ENCODE measurements at places on chromosomes 4 and X.

DNA sequence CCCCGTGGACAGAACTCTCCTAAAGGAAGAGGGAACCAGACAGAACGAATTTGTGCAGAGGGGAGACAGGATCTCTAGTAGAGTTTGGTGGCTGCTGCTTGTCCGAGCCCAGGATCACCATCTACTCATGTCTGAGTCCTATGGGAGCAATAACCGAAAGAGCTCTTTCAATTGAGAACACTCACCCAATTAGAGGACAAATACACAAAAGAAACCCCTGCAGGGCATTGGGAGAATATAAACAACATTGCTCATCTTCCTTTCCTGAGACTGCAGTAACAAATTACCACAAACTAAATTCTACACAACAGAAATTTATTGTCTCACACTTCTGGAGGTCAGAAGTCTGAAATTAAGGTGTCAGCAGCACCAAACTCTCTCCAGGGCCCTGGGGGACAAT is 65.6 kb downstream of the SPINK2 start:
- no peak for DNase-seq

- DNase-seq: no peak
These were observed 102.4 kb downstream of the CAMK2D start for GRCh38 chr4:113659127-113659526.

DNA sequence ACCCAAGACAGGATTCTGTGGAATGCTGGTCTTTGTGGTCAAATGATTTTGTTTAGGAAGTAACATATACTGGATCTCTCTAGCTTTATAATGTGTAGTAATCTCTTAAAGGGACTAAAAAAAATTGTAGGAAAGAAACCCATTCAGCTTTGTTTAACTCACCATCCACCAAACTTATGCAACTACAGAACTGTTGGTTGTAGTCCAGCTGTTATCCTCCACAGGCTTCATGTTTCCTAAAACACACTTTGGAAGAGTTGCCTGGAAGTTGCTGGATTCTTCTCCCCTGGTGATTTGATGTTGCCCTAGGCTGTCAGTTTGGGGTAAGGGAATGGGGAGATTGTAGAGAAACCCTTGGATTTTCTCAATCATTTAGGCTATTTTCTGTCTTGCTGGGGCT is 89.3 kb downstream of the RLIM start:
- DNase-seq: no peak

DNA sequence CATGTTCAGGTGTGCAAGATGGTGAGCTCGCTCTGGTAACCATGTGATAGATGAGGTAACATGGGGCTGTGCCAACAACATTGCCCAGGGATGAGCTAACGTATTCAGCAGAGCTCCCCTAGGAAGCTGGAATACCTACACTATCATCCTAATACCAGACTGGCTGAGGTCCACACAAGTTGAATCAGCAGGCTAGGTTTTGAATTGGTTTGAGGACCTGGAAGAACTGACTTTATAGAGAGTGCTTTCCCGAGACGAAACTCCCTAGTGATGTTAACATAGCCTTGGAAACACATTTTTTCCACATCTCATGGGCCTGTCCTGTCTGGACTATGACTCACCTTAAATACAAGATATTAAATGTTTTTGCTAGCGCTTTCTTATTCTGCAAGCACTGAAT is 56.7 kb downstream of the IGFBP7 start:
- DNase-seq: no peak

DNA sequence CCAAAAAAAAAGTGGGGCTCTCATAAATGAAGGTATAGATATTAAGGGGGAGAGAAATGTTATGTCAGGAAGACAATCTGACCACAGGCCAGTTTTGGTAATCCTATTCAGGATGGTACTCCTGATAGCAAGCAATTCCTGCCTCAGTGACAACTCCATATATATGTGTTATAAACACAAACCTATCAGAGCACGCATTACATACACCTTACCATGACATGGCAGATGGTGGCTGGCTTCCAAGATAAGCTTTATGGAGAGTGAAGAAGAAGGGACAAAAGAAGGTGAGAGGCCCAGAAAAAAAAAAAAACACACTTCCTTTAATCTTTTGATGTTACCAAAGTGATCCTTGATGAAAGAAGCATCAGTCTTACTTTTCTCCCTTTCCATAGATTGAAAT is 29.5 kb upstream of the KDR start:
- no peak for DNase-seq

- DNase-seq: no peak
These were observed 45.3 kb downstream of the PCYT1B start for GRCh38 chrX:24601858-24602257.

DNA sequence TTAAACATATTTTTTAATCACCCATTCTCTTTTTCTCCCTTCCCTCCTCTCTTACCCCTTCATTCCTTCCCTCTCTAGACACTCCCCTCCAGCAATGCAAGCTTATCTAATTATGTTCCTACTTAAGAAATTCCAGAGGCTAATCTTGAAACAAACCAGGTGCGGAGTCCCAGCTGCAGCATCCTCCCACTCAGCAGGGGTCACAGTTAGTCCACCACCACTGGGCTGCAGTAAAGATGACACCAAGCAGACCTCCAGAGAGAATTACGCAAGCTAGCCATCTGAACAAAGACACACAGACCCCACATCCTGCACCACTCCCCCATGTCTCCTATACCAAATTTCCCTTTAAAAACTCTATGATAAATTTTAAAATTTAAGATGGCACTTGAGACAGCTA is 13.9 kb upstream of the SEC24B start:
- no peak for DNase-seq

- no peak for DNase-seq
These were observed 13.1 kb downstream of the HSD17B13 start for GRCh38 chr4:87309625-87310024.

DNA sequence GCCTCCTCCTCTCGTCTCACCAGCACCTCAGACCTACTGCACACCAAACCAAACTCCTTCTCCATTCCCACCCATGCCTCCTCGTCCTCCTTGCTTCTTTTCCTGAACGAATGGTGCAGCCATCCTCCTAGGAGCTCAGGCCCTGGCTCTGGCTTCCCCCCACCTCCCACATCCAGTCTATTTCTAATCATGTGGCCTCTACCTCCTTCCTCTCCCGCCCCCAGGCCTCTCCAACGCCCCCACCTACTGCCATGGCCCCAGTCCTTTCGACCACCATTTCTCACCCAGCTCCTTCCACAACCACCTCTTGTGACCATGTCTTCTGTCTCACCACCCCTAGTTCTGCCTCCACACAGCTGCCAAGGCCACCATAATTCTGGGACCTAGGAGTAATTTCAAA is 127.1 kb downstream of the PJA1 start:
- peak; percentile 42 for DNase-seq

DNA sequence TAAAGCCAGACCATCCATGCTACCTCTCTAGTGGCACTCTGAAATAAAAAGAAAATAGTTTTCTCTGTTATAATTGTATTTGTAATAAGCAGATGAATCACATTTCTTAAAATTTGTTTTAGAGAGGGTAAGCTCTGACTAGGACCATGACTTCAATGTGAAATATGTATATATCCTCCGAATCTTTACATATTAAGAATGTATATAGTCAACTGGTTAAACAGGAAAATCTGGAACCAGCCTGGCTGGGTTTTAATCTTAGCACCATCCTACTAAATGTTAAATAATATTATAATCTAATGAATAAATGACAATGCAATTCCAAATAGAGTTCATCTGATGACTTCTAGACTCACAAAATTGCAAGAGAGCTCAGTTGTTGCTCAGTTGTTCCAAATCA is 1.5 kb downstream of the FGB start:
- DNase-seq: no peak

- DNase-seq: no peak
These were observed 59.0 kb downstream of the APBB2 start for GRCh38 chr4:41155194-41155830.

DNA sequence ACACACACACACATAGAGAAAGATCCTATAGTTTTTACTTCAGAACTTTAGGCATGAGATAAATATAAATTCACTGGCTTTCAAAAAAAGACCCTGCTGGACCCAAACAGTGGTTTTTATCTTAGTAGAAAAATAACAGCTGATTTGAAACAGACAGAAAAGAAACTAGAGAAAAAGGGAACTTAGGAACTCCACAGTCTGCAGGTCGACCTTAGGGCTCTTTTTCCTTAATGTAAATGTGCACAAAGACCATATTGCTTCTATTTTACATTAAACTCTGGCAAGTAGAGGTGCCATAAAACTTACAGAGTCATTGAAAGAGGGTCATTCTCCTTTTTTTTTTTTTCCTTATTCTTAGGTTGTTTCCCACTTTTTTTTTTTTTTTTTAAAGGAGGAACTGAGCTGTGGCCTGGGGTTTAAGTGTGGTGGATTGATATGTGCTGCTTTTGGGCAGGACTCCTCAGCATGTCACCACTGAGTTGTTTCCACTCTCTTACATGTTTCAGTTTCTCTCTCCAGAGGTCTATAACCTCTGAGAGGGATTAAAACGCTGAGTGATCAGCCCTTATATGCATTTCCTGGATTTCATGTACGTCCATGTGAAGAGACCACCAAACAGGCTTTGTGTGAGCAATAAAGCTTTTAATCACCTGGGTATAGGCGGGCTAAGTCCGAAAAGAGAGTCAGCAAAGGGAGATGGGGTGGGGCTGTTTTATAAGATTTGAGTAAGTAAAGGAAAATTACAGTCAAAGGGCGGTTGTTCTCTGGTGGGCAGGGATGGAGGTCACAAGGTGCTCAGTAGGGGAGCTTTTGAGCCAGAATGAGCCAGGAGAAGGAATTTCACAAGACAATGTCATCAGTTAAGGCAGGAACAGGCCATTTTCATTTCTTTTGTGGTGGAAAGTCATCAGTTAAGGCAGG is 70.8 kb upstream of the PACRGL start:
- DNase-seq: no peak

- no peak for DNase-seq
These were observed 671.1 kb downstream of the FAT4 start for GRCh38 chr4:125985856-125986255.

DNA sequence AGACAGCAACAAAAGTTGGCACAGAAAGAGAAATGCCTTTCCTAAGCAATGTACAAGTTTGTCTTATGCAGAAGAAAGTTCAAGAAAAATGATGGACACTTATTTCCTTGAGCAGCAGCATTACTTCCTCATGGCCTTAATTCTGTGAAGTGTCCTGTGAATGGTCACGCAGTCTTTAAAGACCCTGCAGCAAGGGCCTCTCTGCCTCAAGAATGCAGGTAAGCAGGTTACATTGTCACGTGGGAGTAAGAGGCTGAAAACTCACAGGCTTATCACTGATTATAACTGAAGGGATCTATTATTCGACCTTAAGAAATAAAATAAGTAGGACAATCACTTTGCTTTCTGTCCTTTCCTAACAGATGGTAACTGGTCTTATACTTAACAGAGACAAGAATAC is 109.1 kb downstream of the ATP8A1 start:
- no peak for DNase-seq

GRCh38 chrX:16138108-16138427 is 14.7 kb downstream of the GRPR start:
- no peak for DNase-seq

DNA sequence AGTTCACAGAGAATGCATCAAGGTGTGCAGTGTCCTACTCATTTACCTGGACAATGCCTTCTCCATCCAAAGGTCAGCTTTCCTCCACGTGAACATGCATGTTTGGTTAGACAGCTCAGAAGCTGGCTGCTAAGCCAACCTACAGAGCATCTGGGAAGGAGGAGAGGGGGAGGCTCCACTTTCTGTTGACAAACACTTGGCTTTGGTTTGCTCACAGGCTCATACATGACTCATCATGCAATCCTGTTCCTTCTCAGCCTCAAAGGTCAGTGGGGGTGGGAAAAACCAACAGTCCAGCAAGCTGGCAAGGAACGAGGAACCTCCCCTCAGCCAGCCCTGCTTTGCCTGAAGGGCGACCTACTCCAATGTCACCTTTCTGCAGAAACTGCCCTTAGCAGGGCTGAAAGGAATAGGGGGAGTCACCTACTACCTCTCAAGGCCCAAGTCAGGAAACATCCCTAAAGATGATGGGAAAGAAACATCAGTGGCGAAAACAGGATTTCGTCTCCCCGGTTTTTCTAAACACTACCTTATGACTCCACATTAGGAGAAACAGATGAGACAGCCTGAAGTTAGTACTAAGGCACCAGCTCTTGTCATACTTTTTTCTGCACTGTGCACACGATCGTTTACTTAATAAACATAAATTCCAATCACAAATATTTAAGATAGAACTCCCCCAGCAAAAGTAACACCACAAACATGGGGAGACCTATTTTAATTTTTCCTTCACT is 37.9 kb downstream of the RELL1 start:
- DNase-seq: no peak

DNA sequence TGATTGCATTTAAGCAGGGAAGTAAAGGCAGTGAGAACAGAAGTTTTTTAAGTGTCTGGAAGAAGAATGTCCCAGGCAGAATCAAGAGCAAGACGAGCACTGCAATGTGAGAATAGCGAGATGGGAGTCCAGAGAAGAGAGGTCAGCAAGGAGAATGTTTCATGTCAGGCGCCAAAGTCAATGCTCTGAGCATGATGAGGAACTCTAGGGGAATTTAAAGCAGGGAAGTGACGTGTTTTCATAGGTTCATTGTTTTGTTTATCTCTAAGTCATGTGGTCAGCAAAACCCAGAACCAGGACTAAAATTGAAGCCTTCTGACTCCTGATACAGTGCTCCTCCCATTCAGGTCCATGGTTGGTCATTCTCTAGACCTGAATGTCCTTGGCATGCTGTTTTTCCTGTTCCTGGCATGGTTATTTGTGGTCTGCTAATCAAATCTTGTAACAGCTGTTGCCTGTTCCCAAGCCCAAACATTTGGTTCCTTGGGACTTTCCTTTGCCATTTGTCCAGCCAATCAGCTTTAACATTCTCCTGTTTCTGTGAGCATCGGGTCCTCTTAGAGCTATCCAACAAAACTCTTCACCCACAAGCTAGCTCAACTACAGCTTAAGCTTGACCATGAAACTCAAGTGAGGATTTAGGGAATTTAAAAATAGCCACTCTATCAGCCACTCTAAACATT is 37.7 kb downstream of the PTCHD1 start:
- no peak for DNase-seq

DNA sequence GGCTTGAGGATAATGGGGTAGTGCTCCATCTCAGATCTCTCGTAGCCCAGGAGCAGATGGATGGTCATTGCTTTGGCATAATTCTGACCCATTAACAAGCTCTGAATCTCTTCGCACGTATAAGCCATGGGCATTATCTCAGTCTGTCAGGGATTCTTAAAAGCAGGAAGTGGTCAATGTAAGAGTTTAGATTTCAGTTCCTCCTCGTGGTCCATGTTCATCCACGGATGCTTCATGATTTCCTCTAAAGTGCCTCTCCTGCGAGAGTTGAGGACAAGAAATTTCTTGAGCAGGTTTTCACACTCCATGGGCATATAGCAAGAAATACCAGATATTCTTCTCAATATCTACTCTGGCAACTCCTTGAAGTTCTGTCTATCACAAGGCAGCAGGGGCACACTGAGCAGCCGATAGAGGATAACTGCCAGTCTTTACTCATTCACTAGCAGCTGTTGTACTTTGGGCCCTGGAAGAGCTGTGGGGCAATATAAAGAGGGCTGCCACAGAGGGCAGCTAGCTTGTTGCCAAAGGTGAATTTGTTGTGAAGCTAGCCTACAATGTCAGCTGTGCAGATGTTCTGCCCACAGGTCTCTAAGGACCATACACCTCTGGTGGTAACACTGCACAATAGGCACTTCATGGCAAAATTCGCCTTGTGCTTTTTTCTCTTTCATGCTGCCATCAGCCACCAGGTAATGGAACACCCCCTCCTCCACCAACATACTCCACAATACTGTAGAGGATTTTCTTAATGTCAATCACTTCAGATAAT is 52.0 kb upstream of the WDR17 start:
- no peak for DNase-seq

Measured in CD8-positive, alpha-beta T cell (primary cell).